ENCODE measurements at places on chromosomes 5 and 9.
A peak's percentile ranks its signal among the peaks of the same experiment; 100 is the strongest.

DNA sequence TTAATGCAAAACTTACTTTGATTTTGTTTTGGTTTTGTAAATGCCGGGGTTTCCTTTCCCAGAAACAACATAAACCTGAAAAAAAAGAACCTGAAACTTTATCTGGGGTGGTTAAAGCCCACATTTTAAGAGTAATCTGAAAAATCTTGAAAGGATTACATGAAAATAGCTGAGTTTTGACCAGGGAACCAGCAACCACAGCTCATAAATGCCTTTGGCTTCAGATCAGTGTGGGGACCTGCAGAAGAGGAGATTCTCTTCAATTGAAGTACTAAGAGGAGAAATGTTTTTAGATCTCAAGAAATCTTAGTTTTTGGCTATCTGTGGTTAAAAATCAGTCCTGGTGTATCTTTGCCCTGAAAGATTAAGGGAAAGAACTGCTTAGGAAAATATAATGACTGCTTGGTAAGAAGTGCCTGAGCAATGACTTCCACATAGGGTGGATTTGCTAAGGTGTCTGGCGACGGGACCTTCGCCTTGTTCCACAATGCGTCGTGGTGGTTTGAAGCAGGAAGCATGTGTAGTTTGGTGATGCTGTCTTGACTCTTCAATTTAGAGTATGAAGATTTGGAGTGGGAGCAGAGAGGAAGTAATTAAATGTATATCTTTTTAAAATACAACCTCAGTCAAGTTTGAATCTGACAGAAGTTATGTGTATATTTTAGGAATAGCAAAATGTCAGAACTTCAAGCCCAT is 186.5 kb downstream of the MAN2A1 start:
- DNase-seq, result no peak

- DNase-seq, result no peak
These were observed 334.4 kb downstream of the ARHGEF28 start for GRCh38 chr5:73960426-73960825.

DNA sequence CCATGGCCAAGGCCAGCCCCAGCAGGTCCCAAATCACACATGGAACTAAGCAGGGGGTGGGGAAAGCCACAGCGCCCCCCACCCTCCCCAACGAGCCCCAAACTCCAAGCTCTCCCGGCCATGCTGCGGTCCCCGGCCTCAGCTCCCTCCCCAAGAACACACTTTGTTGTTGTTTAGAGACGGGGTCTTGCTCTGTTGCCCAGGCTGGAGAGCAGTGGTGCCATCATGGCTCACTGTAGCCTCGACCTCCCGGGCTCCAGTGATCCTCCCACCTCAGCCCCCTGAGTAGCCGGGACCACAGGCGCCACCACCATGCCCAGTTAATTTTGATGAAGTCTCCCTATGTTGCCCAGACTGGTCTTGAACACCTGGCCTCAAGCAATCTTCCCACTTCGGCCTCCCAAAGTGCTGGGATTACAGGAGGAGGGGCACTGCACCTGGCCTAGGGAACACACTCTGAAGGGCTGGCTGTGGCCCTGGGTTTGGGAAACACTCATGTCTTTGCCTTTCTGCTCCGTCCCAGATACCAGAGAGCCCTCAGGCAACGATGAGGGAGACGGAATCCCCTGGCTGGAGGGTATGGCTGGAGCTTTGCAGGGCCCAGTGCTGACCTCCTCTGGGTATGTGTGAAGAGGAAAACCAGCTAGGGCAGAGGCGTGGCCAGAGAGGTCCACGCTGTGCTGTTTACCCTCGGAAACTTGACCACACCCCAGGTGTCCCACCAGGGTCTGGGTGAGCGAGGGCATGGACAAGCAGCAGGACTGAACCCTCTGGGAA is 53.2 kb upstream of the UBAC1 start:
- DNase-seq, result no peak

- DNase-seq, result no peak
These were observed 243.4 kb downstream of the ARRDC3 start for GRCh38 chr5:91139572-91140200.

DNA sequence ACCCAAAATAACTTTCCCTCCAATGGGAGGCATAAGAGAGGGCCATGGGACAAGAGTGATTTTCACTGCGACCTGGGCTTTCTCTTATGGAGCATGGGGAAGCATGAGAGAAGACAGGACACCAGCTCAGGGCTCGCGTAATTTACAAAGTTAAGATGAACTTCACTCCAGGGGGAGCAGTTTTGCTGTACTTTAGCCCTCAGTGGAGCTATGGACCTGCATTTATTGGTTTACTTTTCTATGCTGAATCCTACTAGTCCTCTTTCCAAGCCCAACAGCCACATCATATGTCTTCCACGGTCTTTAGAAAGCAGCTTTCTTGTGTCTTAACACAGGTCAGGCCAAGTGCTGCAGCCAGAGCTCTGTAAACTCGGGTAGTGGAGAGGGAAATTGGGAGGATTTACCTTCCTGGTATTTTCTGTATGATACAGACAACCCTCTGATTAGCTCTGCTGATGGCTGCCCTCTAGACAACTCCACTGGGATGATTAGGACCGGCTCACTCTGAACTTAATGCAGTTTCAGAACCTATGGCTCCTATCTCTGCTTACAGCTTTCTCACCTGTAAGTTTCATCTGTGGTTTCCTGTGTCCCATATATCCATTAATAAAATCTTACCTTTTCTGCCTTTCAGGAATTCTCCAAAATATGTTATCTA is 581.0 kb upstream of the RORB start:
- DNase-seq, result no peak

GRCh38 chr9:5947912-5948311 is 57.2 kb downstream of the MLANA start:
- no peak for DNase-seq

DNA sequence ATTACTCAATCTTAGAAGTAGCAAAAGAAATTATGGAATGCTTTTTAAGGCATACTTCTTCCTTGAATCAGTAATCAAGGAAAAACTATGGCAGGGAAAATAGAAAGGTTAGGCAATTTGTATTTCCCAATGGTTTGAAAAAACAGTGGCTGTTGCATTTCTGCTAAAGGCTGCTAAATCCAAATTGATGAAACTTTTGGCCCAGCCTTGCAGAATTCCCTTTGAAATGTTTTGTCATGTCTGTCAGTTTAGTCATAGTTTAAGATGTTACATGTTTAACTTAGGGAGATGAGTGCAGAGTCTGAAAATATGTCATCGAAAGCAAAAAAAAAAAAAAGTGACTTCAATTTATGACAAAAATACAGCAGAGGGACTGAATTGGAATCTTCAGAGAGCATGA is 878.9 kb upstream of the WWC1 start:
- no peak for DNase-seq

GRCh38 chr5:21121213-21121612 is 1133.2 kb upstream of the CDH18 start:
- DNase-seq, result no peak

GRCh38 chr5:154356020-154356655 is 89.7 kb upstream of the SAP30L start:
- DNase-seq, result no peak

DNA sequence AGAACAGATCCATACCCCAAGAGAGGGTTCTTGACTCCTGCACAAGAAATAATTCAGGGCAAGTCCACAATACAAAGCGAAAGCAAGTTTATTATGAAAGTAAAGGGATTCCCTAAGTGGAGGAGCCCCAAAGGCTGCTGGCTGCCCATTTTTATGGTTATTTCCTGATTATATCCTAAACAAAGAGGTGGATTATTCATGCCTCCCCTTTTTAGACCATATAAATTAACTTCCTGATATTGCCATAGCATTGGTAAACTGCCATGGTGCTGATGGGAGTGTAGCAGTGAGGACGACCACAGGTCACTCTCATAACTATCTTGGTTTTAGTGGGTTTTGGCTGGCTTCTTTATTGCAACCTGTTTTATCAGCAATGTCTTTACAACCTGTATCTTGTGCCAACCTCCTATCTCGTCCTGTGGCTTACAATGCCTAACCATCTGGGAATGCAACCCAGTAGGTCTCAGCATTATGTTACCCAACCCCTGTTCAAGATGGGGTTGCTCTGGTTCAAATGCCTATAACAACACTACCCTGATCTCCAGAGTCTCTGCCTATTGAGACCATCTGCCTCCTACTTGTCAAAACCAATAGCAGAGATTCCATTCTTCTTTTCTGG is 154.4 kb upstream of the GRAMD2B start:
- no peak for DNase-seq

GRCh38 chr5:1840741-1841521 is 39.7 kb downstream of the NDUFS6 start:
- DNase-seq, result no peak

DNA sequence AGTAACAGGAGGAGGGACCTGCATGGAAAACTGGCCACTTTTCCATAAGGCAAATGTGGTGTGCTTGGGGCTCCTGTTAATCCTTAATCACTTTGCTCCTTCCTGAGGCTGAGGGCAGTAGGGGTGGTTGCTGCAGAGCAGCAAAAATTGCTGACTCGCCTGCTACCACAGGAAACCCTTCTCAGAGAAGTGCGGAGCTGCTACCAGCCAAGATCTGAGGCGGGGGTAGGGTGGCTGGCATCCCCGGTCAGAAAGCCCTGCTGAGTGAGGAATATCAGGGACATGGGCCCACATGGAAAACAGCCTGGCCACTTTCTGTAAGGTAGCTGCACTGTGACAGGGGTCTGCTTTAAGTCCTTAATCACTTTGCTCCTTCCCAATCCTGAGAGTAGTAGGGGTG is 192.4 kb upstream of the GHR start:
- no peak for DNase-seq

DNA sequence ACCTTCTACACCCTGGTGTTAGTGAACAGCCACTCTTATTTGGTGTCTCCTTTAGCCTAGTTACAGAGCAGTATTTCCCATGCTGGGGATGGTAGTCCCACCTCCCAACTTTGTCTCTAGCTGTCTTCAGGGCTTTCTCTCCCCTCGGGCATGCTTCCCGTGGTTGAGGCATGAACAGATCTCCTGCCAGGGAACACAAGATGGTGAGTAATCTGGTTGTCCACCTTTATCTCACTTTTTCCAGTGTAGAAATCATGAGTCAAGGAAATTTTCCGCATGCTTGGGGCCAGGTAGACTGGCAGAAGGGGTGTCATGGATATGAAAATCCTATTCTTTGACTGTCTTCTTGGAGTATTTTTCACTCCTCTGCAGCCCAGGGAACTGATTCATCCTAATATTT is 532.9 kb downstream of the ANXA1 start:
- DNase-seq, result no peak

DNA sequence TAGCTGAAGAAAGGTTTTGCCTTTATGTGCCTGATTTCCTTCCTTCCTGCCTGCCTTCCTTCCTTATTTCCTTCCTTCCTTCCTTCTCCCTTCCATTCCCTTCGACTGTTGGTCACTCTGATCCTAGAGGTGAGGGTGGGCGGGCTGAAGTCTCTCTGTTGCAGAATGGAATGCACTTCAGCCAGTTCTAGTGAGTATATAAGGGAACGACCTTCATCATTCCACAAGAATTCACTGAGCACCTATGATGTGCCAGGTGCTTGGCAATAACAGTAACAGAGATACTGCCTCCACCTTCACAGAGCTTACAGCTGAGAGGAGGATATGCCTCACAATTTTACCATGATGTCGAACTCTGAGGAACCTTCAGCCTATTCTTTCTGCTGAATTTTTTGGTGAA is 8.7 kb upstream of the OR5C1 start:
- no peak for DNase-seq

DNA sequence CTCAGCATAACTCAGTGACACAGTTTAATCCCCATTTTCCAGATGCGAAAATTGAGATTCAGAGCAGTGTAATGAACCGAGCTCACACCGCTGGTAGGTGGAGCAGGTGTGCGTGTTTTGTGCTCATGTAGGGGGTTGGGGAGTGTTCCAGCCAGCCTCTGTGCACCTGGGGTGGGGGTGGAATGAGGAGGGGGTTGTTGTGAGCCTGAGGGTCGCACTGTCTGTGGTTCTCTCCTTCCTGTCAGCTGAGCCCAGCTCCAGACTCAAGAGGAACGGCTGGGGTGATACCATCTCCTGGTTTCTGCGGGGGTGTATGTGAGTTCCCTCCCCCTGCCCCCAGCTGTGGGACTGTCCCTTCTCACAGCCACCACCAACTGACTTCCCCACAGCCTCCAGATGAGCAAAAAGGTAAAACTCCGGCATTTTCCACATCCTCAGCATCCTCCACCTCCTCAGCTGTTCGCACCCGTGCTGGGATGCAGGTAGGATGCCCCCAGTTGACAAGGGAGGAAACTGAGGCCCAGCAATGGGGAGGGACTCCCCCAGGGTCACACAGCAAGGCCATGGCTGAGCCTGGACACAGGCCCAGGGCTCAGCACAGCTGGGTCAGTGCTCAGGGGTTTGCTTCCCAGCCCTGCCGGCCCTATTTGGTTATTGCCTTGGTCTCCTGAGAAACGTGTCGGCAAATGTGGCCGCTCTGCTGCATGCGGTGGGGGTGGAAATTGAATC is 2.1 kb downstream of the SH2D3C start:
- peak; percentile 74 for DNase-seq

- no peak for DNase-seq
These were observed 269.7 kb downstream of the MLLT3 start for GRCh38 chr9:20352591-20352990.

DNA sequence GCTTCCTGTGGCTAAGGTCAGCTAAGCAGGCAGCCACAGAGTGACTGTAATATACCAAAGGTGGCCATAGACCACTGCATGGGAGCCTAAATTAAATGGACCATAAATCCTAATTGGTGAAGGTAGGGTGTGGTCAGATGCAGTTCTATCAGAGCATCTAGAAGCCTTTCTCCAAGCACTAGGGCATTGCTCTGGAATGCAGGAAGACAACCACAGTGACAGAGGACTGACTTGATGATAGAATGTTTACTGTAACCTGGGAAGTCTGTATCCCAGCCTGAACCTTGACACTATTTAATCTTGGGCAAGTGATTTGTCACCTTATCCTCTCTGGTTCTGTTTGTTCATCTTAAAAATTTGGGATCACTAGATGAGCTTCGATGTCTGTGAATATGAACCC is 2.3 kb downstream of the FBXO38 start:
- DNase-seq, result no peak

- no peak for DNase-seq
These were observed 64.6 kb downstream of the ENC1 start for GRCh38 chr5:74575741-74576538.

- no peak for DNase-seq
These were observed 21.0 kb upstream of the ALDH1B1 start for GRCh38 chr9:38371495-38371894.

GRCh38 chr5:100575815-100576214 is 40.6 kb downstream of the FAM174A start:
- DNase-seq, result no peak

GRCh38 chr9:129138476-129139232 is 27.4 kb downstream of the PTPA start:
- no peak for DNase-seq

DNA sequence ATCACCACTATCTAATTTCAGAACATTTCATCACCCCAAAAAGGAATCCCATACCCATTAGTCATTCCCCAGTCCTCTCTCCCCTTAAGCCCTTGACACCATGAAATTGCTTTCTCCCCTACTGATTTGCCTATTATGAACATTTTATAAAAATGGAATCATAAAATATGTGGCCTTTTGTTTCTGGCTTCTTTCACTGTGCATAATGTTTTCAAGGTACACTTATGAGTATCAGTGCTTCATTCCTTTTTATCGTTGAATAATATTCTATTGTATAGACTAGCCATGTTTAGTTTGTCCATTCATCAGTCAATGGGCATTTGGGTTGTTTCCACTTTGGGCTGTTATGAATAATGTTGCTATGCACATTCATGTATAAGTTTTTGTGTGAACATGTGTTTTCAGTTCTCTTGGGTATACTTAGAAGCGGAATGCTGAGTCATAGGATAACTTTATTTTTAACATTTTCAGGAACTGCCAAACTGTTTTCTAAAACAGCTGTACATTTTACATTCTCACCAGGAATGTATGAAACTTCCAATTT is 40.4 kb upstream of the FGF1 start:
- no peak for DNase-seq

GRCh38 chr9:89426384-89426961 is 71.4 kb downstream of the SEMA4D start:
- DNase-seq, result no peak
